ENCODE measurements at places on chromosomes 4 and X.

DNA sequence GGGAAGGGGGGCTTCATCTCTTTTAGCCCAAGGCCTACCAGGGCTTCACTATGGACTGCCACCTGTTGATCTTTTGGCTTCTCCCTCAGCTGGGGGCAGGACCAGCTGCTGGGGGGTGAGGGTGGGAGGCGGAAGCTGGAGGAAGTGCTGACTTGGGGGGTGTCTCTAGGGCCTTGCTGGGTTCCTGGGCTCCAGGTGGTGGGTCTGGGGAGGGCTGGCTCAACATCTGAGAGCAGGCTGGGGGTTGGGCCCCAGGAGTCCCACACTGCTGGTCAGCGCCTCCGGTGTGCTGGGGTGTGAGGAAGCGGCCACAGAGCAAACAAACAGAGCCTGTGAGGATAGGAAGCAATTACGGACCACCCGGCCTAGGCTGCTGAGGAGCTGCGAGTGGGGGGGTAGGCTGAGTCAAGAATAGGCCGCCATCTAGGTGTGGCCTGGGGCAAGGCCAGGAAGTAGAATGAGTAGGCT lies 85.7 kb downstream of the EFNB1 start:
- no peak for DNase-seq

DNA sequence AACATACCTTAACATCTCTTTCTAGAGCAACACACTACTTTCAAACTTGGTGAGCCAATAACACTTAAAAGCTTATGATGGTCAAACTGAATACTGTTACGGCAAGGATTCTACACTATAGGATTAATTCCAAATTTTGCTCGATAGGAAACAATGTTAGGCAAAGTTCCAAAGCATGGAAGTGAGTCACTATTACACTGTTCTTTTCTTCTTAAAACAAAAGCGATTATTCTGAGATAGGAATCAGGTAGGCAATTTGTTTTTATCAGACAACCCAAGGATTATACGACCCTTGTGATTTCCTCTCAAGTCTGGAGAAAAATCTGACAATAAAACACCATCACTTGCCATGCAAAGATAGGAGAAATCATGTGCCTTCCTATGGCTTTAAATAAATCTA lies 81.5 kb downstream of the HUWE1 start:
- DNase-seq = no peak

DNA sequence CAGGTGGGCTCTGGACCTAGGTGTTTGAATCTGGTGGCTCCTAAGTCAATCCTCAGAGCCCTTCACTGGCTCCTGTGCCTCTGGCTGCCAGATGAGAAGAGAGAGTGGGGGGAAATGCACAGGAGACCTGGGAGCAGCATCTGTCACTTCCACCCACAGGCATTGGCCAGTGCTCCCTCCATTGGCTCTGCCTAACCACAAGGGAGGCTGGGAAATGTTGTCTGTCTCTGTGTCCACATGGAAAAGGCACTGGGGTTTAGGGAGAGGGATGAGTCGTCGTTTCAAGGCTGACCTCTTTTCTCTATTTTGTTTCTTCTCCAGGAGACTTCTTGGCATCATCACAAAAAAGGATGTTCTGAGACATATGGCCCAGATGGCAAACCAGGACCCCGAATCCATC lies 76.4 kb downstream of the CLCN4 start:
- DNase-seq = peak; percentile 33

DNA sequence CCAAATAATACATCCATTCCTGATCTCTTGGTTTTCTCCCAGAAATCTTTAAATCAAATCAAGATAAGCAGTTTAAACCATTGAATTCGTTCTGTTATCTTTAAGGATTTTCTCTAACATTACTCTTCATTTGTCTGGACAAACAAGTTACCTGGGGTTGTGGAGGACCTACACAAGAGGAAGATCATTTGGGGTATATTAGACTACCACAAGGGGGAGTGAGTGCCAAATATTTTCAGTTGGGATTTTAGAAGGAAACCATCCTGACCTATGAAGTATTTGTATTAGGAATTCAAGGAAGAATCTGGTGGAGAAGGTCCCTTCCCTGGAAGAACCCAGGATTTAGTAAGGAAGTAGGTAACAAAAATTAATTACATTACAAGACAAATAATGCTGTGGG lies 12.0 kb upstream of the DCHS2 start:
- DNase-seq = no peak

GRCh38 chr4:23348789-23349498 lies 540.9 kb downstream of the PPARGC1A start:
- no peak for DNase-seq

DNA sequence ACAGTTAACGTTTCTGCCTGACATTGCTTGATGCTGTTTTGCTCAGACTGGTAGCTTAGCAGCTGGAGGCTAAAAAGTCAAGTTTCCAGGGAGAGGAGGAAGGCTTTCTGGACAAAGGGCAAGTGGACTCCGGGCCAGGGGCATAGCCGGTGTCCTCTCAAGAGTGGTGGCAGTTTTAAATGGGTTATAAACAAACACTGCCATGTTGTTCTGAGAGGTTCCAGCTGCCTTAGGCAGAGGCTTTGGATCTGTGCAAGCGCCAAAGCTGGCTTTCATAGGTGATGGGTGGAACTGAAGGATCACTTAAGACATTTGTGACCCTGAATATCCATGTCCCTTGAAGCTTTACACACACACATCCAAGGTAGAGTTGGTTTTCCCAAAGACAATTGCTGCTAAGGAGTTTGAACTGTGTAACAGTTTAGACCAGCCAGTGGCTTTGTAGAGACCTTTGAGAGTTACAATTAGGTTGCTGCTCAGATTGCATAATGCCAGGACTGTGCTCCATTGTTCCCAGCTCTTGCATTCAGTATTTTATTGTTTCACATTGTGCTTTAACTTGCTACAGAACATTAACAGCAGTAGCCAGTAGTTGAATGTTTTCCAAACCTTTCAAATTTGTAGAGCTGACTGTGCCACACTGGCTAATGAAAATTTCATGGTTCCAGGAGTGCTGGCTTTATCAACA lies 54.1 kb upstream of the AP1S2 start:
- no peak for DNase-seq

GRCh38 chr4:120156120-120156718 lies 89.6 kb upstream of the MAD2L1 start:
- DNase-seq = peak; percentile 54

- DNase-seq = no peak
Observed at GRCh38 chr4:38967260-38968095, 64.7 kb downstream of the TMEM156 start.

DNA sequence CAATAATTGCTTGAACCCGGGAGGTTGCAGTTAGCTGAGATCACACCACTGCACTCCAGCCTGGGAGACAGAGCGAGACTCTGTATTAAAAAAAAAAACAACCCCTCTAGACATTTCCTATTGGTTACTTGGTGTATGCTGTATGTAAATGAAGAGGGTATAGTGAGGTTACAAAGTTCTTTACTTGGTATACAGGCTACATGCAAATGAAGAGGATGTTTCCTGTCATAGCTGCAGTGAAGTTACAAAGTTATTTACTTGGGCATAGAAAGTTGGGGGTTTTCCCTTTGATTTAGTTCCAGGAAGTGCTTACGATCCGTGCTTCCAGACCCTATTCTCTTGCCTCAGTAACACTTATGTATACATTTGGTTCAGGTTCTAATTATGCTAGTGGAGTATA lies 38.4 kb upstream of the CLNK start:
- no peak for DNase-seq

DNA sequence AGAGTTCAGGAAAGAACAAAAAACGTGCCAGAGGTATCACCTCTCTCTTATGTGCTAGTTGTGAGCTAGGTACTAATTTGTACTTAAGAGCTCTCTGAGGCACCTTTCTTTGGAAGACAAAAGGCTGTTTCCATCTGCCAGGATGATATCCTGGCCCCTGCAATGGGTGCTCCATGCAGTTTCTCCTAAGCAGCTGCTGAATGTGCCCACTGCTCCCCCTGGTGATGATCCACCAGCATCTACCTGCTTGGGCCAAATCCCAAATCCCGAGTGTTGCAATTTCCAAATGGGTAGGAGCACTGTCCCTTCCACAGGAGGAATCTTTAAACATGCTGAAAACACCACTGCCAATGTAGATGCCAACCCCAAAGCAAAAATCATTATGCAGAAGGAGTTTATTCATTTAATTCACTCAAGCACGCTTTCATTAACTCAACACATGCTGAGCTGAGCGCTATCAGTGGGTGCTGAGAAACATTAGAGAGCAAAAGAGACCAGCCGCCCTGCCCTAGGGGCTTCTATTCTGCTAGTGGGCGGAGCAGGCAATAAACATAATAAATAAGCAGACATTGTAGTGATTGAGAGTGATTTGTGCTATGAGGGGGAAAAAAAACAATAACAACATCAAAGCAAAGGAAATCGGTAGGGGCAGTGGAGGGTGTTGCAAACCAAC lies 69.6 kb upstream of the C4orf50 start:
- peak; percentile 79 for DNase-seq

DNA sequence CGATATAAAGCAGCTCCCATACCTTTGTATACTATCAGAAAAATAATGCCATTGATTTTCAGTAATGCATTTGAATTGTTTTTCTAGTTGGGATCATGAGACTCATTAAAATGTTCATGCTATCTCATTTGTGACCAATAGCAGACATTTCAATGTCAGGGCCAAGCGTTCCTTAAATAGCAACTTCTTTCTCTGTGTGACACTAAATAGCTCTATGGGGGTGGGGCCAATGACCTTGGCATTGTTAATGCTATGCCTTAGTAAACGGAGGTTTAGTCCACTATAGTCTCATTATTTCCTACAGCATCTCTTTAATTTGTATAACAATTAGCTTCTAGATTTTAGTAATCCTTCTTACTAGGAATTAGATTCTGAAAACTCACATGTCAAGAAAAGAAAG lies 48.6 kb upstream of the ARHGAP24 start:
- DNase-seq = no peak

DNA sequence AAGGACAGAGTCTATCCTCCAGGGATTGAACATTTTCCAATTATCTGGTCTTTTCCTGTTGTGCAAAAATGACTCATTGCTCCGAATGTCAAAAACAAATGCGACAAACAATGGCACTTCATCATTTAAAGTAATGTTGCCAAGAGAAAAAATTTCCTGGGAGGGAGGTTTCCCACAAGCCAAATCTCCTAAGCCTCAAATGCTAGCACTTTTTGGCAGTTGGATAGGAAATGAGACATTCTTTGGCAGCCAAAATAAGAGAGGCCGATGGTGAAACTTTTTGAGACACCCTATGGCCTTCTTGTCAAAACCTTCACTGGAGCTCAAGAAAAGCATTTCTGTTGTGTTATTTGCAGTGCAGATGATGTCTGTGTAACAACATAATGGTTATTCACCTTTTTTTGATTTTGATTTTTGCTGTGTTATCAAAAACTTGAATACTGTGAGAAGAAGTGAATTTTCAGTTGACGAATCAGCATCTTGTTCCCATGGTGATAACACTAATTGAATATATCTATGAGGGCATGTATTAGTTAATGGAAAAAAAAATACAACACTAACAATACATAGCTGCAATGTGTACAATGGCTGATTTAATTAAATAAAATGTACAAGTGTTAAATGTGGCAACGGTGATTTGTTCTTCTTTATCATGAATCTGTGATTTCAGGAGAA lies 333.8 kb downstream of the ANK2 start:
- DNase-seq = no peak

DNA sequence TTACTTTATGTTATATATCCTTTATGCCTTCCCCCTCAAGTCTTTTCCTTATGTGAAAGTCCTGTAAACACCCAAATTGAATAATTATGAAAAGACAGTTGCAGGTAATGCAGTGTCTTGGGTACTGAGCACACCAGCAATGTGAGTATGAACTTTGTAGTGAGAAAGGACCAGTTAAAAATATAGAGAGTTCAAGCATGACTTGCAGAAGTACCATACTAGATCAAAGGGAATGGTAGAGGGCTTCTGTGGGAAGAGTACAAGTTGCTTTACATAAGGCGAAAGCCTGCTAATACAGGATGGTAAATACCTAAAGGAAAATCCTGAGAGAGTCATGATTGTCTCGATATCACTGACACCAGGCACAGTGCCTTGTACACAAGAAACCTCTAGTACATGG lies 25.7 kb downstream of the KIAA0232 start:
- no peak for DNase-seq

DNA sequence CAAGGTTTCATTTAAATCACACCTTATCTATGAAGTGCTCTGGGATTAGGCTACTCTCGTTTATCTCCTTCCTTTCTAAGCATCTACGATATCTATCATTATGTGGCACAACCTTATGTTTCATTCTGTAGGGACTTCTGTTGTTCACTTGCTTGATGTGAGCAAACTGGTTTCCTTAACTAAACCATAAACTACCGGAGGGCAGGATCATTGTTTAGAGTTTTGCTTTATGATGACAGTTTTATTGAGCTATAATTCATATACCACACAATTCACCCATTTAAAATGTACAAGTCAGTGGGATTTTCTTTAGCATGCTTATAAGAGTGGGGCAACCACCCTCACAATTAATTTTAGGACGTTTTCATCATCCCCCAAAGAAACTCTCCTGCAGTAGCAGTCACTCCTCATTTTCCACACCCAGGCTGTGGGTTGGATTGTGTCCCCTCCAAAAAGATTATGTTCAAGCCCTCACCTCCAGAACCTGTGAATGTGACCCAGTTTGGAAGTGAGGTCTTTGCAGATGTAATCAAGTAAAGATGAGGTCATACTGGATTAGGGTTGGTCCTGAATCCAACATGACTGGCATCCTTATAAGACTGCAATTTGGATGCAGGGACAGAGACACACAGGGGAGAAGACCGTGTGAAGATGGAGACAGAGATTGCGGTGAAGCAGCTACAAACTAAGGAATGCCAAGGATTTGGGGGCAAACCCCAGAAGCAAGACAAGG lies 42.1 kb upstream of the SH3RF1 start:
- no peak for DNase-seq

GRCh38 chrX:96453139-96453538 lies 231.5 kb upstream of the DIAPH2 start:
- DNase-seq = no peak

GRCh38 chr4:6856391-6856790 lies 53.2 kb upstream of the TBC1D14 start:
- no peak for DNase-seq

DNA sequence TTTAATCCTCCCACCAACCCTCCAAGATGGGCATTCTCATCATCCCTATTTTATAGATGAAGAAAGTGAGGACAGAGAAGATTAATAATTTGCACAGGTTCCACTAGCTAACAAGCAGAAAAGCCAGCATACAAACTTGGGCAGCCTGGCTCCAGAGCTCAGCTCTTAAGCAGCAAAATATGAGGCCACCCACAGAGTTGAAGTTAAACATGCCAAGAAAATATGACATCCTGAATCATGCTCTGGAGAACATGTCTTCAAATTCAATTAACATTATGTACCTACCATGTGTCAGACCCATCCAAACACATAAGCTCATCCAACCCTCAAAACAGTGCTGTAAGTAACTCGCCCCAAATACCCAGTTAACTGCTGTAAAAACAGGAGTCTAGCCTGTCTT lies 33.9 kb downstream of the USP46 start:
- no peak for DNase-seq

DNA sequence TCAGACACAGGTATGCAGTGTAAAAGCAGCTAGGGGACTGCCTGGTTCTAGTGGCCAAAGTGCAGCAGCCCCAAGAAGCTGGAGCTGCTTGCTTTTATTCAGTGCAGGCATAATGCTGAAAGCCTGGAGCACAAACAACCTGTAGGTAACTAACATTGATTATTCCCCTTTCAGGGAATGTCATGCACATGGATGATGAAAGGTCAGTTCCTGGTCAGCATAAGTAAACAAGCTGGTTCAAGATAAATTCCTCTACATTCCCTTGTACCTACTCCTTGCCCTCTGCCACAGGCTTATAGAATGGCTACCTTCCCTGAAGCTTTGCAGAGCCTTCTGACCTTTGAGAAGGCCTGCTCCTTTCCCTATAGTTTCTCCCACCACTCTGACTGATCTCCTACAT lies 1318.5 kb upstream of the ADGRL3 start:
- no peak for DNase-seq
